ENCODE measurements at places on chromosomes 5 and 9.

GRCh38 chr5:170355601-170356098, 33.5 kb downstream of the KCNMB1 start:
- no peak for DNase-seq

GRCh38 chr5:115599502-115599901, 2.8 kb downstream of the TICAM2 start:
- DNase-seq = no peak

DNA sequence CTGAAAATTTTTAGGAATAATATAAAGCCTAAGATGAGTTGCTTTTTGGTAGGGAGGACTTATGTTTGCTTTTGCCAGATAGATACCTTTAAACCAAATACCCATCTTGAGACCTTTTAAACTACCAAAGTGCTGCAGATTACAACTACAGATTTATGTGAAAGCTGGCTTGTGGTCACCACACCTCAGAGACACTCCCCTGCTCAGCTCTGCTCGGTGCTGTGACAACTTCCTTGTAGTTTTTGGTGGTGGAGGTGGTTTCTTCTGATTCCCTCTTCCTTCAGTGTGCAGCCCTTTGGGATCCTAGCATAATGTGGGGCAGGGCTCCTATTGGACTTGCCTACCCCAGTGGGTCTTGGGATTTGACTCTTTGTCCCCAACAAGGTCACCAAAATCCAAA, 29.2 kb downstream of the GARNL3 start:
- DNase-seq = no peak

GRCh38 chr5:111194925-111195324, 29.3 kb upstream of the CAMK4 start:
- DNase-seq = no peak

GRCh38 chr9:132804576-132805295, 73.3 kb downstream of the AK8 start:
- no peak for DNase-seq

- no peak for DNase-seq
These were observed 14.6 kb upstream of the RNF183 start for GRCh38 chr9:113317777-113318176.

Measured in caudate nucleus (tissue), 63 donors.